ENCODE measurements at places on chromosomes 6 and 20. TPM values are rescaled to one million over a fixed set of nuclear protein-coding genes. Genes with fewer than 3 reads are reported as not detected.
A peak's percentile ranks its signal among the peaks of the same experiment; 100 is the strongest.

NKAPL gene
- total RNA-seq, result not detected

CGA gene
- total RNA-seq, result not detected

LAMA2 gene
- 3.9 TPM for total RNA-seq

FRMD1 gene
- total RNA-seq, result not detected

PHACTR3 gene
- 4.5 TPM for total RNA-seq

DNA sequence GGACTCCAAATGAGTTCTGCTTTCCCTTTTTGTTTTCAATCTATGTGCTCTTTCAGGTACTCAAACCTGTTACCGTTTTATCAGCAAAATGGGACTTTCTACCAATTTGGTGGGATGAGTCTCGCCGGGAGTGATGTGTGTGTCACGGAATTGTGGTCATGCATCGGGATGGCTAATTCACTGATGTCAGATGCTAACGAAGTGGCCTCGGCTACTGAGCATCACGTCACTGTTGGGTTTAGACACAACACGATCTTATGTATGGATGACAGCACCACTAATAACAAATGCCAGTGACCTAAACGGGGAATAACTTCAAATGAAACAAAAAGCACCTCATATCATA lies 1.6 kb upstream of the PCK1 start:
- H3K36me3 ChIP-seq, result peaks cover 6% of the 10 kb centered on the region
- H3K4me3 ChIP-seq, result no peak overlapping the region
- no peak for DNase-seq
- peaks cover 95% of the 10 kb centered on the region for H3K27me3 ChIP-seq
- H3K27ac ChIP-seq, result no peak overlapping the region
- peaks cover 6% of the 10 kb centered on the region for H3K4me1 ChIP-seq

DNA sequence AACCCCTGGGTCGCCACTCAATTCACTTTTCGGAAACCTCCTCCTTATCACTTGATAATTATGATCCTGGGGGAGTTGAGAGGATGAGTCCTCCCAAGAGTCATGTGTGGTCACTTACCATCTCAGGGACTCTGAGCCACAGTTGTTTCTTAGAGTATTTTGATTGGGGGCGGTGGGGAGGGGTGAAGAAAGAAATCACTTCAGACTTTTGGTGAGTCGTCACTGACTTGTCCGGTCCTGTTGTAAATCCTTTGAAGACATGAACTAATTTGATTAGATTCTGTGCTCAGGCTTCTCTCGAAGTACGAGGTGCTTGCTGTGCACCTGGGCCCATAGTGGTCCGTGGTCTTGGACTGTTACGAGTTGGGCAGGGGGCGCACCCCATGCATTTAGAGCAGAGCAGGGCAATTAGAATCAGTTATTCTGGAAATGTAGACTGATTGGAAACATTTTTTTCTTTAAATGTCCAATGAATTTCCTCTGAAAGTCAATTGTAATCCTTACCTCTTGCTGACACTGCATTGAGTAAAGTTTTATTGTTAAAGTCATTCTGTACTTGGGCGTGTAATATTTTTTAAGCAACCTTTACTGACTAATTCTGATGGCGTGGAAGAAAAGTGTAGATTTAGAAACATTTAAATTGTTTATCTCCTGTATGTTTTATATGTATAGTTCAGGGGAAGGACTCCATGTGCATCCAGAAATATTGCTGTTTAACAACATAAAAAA lies 173.4 kb downstream of the SLC16A10 start:
- peak overlapping the region; percentile 73 for H3K4me3 ChIP-seq
- H3K4me1 ChIP-seq, result peaks cover 23% of the 10 kb centered on the region
- H3K27ac ChIP-seq, result no peak overlapping the region
- H3K27me3 ChIP-seq, result no peaks in the 10 kb centered on the region

DNA sequence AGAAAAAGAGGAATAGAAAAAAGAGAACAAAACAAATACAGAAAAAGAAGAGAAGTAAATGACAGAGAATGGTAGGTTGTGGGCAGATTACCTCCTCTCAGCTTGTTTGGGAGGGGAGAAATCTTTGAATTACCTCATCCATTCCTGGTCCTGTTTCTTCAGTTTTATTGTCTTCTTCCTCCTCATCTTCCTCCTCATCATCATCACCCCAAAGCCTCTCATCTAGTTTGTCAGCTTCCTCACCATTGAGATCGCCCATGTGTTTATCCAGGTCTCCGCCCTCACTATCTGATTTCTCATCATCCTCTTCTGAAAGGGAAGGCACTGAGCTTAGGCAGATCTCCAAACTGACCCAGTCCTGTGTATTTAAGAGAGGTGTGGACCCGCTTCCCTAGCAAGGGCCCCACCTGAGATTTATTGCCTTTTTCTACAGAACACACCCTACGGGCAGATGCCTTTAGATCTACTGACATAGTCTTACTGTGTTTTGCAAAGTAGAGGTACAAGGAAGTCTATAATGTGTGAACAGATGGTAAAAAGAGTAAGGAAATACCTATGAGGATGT lies 24.2 kb upstream of the LYRM2 start:
- peaks cover 97% of the 10 kb centered on the region for H3K36me3 ChIP-seq
- no peaks in the 10 kb centered on the region for H3K4me1 ChIP-seq
- H3K27ac ChIP-seq, result no peak overlapping the region
- DNase-seq, result no peak
- H3K4me3 ChIP-seq, result no peak overlapping the region

DNA sequence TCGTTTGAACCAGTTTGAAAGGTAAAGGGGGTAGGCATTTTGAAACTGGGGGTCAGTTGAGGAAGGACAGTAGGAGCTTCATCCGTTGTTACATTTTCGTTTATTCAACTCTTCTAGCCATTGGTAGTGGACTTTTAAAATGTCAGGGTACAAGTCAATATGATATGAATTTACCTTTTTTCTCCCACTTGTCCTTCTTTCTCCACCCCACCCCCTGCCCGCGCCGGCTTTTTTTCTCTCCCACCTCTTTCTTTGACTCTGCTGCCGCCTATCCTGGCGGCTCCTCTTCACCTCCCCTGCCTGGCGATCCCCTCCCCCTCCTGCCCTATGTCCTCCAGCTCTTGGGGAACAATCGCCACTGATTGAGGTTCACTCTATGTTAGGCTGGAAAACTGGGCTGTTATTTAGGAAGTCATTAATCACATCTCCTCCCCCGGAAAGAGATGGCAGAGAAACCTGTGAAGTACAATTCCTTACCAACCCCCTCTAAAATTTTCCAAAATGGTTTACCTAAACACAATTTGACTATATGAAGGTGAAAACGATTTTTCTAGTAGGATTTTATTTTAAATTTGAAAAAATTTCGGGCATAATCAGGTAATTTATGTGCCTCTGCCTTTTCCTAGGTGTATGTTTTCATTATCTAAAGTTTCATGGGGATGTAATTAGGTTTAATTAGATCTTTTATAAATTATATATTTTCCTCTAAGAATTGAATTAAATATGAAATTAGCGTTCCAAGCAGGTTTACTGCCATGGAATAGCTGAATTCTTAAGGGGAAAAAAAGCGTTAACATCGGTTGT lies 778 bp upstream of the LIN28B start:
- peaks cover 5% of the 10 kb centered on the region for H3K36me3 ChIP-seq
- H3K4me3 ChIP-seq, result no peak overlapping the region
- DNase-seq, result no peak
- H3K27me3 ChIP-seq, result peaks cover 88% of the 10 kb centered on the region
- no peak overlapping the region for H3K27ac ChIP-seq

DNA sequence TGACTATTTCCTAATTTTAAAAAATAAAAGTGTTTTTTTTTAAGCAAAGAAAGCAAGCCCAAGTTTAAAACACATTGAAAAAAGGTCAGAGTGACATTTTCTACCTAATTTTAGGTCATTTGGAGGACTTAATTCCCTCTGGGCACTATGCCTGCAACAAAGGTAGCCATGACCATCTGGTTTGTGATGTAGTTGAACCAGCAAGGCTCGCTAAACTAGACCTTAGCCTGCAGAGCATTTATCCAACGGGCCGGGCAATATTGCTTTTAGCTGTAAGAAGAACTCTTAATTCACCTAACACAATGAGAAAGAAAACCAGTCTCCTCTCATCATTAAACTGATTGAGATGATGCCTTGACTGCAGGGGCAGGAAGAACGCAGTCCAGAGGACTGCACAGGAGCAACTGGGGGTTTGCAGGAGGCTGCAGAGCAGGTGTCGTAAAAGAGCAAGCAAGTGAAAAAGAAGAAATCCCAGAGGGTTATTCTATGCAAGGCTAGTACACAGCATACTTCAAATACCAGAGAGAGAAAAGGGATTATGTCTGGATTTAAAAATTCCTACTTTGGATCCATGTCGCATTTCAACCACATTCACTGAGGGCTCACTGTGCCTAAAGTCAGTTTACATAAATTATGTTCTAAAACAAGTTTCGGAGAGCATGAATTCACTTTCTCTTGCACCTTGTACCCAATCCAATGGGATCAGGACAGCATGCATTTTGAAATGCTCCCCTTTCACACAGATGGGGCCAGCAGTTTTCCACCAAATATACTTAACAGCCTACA lies 12.8 kb downstream of the TRAF3IP2 start:
- no peak for DNase-seq
- peaks cover 47% of the 10 kb centered on the region for H3K4me1 ChIP-seq
- H3K4me3 ChIP-seq, result no peak overlapping the region
- H3K27me3 ChIP-seq, result no peaks in the 10 kb centered on the region
- H3K27ac ChIP-seq, result peak overlapping the region; percentile 87

DNA sequence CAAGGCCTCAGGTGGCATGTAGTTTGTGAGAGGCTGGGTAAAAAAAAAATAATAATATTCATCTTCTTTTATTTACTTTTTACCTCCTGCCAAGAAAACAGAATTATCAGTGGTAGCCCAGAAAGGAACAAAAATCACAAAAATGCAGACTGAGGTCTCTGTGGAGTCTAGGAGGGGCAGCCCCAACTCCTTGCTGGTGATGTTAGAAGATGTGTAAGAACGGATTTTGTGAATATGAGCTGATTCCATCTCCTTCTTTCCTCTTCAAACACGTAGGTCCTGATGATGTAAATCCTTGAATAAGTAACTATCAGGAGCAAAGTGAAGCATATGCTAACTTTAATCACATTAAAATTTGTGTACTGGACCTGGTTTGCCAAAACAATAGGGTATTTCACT lies 226.8 kb downstream of the EYA4 start:
- H3K4me3 ChIP-seq, result no peak overlapping the region
- peaks cover 56% of the 10 kb centered on the region for H3K27me3 ChIP-seq
- H3K27ac ChIP-seq, result no peak overlapping the region
- H3K36me3 ChIP-seq, result no peaks in the 10 kb centered on the region
- no peaks in the 10 kb centered on the region for H3K4me1 ChIP-seq

- no peaks in the 10 kb centered on the region for H3K36me3 ChIP-seq
- no peak for DNase-seq
These were observed 411.2 kb upstream of the SPTLC3 start for GRCh38 chr20:12597551-12597950.
